ENCODE measurements at places on chromosomes 12 and 14.

- no peak for DNase-seq
Measured at GRCh38 chr14:59532419-59532818, 44.2 kb downstream of the CCDC175 start.

DNA sequence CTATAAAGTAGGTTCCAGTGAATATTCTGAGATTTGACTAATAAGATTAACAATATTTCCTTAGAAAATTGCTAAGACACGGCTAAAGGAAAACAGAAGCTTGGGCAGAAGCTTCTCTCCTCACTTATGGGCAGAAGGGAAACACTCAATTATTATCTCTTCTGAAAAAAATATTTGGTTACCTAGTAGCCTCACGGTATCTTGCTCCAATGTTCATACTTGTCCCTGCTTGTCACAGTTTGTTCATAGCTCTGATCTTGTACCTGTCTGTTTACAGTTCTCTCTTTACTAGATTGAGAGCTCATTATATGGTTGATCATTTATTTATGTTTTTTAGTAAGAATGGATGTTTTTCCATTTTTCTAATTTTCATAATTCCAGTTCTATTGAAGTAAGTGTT, 458.0 kb upstream of the ATP2B1 start:
- no peak for DNase-seq

- DNase-seq, result no peak
Measured at GRCh38 chr12:78799649-78800048, 64.9 kb upstream of the SYT1 start.

- no peak for DNase-seq
Measured at GRCh38 chr12:103686026-103686425, 99.0 kb downstream of the STAB2 start.

DNA sequence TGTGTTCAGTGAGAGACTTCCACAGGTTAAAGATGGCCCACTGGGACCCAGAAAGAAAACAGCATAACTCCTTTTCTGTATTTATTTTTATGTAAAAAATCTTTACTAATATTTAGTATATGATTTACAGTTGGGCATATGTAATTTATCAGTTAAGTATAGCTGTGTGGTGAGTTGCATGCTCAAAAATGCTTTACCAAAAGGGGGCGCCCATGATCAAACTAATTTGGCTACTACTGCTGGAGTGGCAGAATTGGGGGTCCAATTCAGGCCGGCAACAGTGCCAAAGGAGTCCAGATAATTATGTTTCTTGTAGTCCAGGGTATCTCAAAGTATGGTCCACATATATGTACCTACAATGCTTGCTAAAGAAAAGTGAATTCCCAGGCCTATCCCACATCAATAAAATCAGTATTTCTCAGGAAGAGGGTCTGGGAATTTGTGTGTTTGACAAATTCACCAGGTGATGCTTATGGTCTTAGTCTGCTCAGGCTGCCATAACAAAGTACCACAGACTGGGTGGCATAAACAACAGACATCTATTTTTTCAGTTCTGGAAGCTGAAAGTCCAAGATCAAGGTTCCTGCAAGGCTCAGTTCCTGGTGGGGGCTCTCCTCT, 152.0 kb downstream of the KTN1 start:
- DNase-seq, result no peak

GRCh38 chr12:66032739-66033138, 97.8 kb downstream of the LLPH start:
- no peak for DNase-seq

GRCh38 chr12:57839996-57840395, 6.5 kb downstream of the CTDSP2 start:
- DNase-seq, result no peak

DNA sequence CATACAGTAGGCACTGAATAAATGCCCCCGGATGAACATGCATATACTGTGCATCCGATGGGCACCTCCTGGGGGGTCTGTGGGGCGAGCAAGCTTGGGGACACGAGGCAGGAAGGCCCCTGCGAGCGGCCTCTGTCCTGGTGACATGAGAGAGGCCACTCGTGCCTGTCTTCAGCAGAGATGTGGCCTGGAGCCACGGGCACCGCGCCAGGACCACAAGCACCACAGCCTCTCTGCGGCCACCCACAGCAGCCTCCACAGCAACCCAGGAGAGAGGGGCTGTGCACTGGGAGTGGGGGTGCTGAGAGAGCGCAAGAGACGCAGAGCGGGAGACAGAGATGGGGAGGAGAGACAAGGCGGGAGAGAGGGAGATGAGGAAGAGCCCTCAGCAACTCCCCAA, 118.5 kb downstream of the RFLNA start:
- no peak for DNase-seq

DNA sequence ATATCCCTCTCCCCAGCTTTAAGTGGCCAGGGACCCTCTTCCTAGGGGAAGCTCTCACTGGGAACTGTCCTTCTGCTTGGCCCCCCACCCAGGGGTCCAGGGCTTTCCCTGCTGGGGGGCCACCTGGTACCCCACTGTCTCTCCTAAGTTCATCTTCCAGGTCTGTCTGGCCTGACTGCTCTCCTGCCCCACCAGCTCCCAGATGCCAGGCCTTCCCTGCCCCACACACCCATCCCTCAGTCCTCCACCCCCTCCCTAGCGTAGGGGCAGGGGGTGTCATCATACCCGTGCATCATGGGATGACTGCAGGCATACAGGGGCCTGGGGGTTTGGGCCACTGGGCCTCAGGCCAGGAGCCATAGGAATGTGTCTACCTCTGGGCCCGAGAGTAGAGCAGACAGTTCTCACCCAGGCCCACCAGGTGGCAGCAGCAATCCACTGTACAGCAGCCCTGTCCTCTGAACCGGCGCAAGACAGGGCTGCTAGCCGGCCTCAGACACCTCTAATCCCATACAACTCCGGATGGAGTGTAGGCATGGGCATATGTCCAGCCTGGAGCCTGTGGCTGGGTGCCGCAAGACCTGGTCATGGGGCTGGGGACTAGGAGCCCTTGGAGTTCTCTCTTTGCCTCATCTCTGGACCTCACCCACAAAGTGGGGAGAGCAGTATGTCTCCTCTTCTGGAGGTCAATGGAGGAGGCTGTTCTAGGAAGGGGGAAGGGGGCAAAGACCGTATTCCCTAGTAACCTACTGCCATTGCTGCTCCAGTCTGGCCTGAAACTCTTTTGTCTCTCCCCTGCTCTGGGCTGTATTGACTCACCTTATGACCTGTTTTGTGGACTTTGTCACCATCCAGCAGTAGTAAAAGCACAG, 10.0 kb upstream of the SMARCD1 start:
- peak; percentile 70 for DNase-seq

GRCh38 chr12:118773956-118774723, 207.2 kb upstream of the SRRM4 start:
- no peak for DNase-seq

GRCh38 chr14:66247662-66248193, 238.4 kb upstream of the CCDC196 start:
- no peak for DNase-seq

GRCh38 chr12:75790219-75790618, 241.4 kb downstream of the PHLDA1 start:
- DNase-seq, result no peak

DNA sequence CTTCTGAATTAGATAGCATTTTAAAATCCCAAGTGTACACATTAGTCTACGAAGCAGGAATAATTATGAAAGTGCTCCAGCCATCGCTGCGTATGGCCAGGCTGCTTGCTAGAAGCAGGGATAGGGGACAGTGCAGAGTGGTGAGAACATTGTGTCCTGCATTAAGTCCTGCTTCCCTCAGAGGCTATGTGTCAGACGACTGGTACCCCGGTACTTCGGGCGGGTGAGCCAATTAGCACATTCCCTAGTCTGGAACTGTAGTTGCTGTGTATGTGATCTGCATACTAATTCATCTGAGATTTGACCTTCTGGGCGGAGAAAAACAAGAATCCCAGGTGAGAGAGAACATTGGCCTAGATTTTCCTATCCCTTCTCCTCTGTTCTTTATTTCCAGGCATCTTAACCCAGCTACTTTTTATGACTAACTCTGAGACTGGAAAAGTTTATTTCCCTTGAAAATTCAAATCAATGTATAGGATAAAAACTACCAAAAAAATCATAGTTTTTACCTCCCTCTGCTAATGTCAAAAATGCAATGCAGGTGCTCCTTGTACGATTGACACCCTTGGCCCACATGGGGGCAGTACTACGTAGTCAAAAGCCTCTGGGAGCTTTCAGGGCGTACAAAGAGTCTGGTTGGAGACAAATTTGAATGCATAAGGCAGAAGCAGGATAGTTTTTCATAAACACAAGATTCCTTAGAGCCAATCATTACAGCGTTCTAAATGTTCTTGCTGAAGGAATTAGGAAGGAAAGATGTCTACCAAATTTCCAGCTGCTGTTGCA, 764.3 kb downstream of the NOVA1 start:
- DNase-seq, result no peak

DNA sequence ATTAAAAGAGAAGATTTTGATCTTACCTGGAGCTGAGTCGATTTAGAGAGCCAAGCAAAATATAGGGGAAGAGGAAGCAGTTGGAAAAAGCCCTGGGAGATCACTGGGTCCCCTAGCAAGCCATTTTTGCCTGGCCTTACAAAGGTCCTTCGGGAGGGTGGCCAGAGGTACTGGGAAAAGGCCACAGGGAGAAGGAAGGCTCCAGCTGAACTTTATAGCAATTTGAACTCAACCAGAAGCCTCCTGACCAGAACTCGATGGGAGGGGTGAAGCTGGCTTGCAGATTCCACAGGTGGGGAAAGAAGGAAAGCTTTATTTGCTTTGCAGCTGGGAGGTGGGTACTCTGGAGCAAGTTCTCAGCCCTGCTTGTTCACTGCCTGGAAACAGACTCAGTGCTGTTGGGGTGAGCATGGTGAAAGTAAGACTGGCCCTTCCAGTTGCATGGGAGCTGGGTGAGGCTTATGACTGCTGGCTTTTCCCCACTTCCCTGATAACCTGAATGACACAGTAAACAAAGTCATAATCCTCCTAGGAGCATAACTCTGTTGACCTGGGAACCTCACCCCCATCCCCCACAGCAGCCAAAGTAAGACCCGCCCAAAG, 855.8 kb downstream of the FSCB start:
- no peak for DNase-seq

DNA sequence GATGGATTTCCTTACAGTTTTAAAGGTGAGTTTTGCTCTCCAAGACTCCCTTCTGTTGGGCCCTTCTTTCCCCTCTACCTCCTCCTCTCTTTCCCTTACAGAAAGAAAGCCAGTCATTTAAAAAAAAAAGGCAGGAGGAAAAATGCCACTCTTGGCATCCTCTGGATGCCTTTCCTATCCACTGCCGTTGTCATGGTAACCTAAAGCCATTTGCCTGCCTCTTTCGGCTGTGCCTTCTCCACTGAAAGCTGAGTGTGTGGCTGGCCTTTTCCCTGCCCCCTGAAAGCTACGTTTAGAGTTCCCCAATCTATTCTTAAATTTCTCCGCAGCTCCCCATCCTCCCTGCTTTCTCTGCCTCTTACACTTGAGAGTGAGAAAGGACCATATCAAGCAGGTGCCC, 67.1 kb downstream of the TUNAR start:
- DNase-seq, result no peak

- no peak for DNase-seq
Measured at GRCh38 chr14:52868911-52869618, 77.7 kb upstream of the GNPNAT1 start.

- no peak for DNase-seq
Measured at GRCh38 chr14:59244581-59244980, 56.1 kb downstream of the DAAM1 start.

- no peak for DNase-seq
Measured at GRCh38 chr14:103994535-103995184, 52.3 kb upstream of the RD3L start.

DNA sequence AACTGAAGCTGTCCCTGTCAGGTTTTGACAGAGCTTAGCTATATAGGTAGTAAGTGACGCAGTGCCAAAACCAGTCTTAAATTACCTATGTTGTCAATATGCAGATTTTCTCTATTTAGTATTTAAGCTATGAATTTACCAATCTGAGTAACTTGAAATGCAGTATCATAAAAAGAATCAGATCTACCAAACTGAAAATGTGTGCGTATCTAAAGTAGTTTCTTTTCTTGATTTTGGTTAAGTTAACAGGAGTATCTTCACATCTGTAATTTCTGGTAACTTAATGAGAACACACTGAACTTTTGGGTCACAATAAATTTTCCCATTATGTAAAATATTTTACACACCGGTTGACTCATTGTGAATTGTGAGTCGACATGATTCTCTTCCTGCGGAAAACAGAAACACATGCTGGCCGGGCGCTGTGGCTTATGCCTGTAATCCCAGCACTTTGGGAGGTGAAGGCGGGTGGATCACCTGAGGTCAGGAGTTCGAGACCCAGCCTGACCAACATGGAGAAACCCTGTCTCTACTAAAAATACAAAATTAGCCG, 45.1 kb downstream of the TRAF3 start:
- DNase-seq, result peak; percentile 32

DNA sequence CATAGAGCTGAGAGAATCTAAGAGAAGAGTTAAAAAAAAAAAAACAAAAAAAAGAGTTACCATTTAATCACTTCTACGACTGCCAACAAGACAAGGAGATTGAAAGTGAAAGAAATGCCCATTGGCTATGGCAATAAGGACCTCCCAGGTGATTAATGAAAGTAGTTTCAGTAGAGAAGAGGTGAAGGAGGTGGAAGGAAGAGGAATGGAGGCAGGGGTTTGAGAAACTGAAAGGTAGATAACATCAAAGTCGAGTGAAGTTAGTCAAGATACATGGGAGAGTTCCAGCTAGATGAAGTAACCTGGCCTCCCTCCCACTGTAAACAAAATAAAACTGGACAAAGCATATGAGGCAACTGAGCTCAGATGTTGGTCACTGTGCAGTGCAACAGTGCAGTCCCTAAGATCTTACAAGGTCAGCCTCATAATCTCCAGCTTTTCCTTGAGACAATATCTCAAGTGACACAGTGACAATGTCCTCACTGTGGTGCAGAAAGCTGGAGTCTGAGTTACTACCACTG, 118.0 kb upstream of the CCDC198 start:
- DNase-seq, result no peak

DNA sequence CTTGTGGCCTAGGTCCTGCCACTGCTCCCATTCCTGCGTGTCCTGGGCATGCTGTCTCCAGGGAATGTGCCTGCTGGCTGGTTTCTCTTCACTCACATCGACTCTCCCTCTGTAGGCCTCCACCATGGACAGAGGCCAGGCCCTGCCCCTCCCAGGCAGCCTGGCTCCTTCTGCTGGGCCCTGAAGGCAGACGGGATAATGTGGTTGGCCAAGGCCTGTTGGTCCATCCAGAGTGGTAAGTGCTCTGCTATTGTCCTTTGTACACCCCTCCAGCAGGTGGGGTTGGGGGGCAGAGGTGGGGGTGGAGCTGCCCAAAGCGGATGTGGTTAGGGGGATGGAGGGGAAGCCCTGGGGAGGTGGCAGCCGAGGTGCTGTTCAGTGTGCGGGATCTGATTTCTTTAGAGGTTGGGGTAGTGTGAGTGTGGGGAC, 9.5 kb upstream of the NR4A1 start:
- no peak for DNase-seq

GRCh38 chr12:47841910-47842309, 22.2 kb upstream of the HDAC7 start:
- DNase-seq, result no peak
